ENCODE measurements at places on chromosomes 12 and 14.

GRCh38 chr12:75939016-75939642, 92.4 kb downstream of the PHLDA1 start:
- no peak for DNase-seq

DNA sequence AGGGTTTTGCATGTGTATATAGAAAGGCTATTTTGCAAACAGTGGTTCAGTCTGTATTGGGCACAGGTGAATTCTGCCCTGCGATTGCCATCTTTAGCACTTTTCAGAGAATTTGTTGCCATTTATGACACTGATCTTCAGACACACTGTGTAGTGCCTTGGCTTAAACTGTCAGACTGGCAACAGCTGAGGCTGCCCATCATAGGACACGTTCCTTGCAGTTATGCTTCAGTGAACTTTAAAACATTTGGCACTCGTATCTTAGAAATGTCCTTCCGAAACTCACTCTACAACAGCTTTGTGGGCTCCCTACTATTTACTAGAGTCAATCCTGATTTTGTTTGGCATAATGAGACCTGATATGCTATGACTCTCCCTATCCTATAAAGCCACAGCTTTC, 29.1 kb downstream of the AP5M1 start:
- DNase-seq = no peak

DNA sequence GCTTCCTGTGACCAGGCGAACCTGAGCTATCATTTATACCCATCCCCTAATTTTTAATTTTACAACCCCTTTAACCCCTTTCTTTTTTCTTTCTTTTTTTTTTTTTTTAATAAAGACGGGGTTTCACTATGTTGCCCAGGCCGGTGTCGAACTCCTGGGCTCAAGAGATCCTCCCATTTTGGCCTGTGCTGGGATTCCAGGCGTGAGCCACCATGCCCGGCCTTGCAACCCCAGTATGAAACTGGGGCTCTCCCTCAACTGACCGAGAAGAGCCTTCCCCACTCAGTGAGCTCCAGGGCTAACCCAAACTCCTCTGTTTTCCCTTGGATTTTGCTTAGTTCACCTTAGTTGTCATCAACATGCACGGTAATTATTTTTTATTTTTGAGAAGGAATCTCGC, 992 bp downstream of the CPSF2 start:
- no peak for DNase-seq

- DNase-seq = peak; percentile 48
These were observed 12.0 kb downstream of the CLSTN3 start for GRCh38 chr12:7142056-7142644.

- DNase-seq = no peak
These were observed 103.1 kb downstream of the EML1 start for GRCh38 chr14:99896361-99896760.

GRCh38 chr14:93231129-93231979, 24.3 kb downstream of the UBR7 start:
- DNase-seq = no peak

- no peak for DNase-seq
These were observed 126.6 kb downstream of the SLC6A15 start for GRCh38 chr12:84785951-84786350.

DNA sequence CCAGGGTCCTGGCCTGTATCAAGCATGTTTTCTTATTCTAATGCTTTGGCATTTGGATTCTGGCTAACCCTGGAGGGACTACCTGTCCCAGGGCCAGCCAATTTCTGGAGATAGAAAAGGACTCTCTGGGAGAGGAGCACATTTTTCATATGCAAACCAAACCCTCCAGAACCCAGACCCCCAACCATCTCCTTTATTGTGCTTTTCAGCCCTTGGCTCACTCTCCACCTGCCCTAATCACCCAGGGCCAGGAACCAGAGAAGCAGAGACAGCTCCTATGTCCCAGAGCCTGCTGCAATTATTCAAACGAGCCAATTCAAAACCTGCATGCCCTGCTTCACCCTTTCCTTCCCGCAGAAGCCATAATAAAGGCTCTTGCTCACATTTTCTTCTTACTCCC, 23.8 kb downstream of the HSPB8 start:
- DNase-seq = no peak

GRCh38 chr12:117060246-117060928, 38.8 kb downstream of the TESC start:
- no peak for DNase-seq

DNA sequence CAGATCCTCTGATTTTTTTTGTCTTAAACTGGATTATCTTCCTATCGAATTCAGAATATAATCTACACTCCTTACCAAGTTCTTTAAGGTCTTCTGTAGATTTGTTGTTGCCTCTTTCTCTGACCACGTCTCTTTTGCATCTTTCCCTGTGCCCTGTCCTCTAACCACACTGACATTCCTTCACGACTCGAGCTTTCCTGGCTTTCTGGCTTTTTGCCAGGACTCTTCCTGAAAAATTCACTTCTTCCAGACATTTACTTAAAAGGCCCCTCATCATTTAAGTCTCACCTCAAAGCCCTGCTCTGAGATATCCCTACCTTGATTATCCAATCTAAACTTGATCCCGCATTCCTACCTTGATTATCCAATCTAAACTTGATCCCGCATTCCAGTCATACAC, 422.3 kb upstream of the DCN start:
- DNase-seq = no peak

DNA sequence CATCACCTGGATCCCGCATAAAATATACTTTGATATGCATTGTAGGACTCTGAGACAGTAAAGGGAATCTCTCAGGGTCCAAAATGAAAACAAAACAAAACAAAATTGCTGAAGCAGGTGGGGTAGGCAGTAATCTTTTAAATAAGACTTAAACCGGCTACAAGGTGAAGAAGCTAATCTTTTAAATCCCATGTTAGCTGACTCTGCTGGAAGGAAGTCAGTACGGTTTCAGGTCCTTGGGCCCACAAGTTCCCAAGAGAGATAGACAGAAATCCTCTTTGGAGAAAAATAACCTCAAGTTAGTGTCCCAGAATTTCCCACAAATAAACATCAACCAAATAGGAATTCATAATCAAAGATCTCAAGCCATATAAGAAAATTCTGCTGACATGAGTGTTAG, 5.0 kb upstream of the EPS8 start:
- DNase-seq = no peak

DNA sequence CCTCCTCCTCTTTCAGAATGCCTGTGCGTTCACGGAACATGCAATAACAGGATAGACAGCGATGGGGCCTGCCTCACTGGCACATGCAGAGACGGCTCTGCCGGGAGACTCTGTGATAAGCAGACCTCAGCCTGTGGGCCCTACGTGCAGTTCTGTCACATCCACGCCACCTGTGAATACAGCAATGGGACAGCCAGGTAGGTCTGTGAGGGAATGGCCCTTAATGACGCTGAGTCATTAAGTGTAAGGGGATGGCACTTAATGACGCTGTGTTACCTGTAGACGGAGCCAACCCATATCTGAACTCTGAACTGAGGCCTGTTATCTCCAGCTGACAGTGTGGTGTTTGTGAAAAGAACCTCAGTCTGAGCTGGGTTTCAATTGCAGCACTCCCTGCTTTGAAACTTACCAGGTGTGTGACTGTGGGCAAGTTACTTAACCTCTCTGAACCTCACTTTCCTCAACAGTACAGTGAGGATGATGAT, 86.9 kb downstream of the STAB2 start:
- no peak for DNase-seq

DNA sequence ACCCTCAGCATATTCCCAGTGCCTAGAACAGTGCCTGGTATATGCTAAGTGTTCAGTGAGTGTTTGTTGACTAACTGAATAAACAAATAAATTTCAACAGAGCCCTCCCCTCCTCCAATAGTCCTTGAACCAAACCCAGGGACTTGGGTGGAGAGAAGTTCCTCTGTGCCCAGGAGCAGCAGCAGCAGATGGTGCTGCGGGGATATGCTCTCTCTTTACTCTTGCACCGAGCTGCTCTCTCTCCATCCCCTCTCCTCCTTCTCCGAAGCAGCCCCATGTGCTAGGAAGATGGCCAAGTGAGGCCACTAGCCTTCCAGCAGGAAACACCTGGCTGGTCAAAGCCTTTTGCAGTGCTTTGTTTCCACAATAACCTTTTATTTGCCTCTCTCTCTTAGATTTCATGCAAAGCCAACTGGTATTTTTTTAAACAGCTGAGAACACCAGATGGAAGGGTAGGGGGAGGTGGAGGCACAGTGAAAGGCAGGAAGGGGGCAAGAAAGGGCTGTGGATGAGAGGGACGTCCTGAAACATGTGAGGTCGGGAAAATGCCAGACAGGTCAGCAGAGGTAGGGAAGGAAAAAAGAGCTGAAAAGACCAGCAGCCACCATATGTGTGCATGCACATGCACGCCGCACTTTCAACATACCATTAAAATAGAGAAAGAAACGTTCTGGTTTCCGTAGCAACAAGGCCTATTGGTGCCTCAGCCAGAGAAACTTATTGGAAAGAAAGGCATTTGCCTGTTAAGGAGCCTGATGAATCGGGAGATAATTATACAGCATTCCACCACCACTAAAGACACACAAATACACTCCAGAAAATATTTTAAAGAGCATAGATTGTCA, 78.9 kb downstream of the EMP1 start:
- DNase-seq = no peak

DNA sequence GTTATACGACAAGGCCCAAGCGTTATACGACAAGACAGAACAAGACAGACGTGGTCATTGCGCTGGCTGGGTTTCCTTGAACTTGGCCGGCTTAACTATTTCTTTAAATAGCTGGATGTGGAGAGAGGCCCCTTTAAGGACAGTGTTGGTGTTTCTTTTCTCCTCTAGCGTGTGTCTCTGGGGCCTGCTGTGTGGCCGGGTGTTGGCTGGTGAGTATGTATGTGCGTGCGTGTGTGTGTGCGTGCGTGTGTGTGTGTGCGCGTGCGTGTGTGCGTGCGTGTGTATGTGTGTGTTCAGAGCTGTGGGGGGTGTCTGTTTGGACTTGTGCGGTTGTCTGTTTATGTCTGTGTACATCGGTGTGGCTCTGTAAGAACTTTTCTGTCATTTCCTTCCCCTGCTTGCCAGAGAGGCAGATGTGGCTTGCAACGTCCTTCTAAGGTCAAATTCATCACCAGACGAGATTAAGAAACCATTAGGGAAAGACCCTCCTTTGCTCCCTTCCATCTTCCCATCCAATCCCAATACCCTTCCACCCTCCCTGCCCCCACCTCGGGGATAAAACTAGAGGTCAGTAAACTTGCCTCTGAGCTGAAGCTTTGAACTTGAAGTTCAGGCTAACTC, 78.6 kb upstream of the TBX3 start:
- DNase-seq = no peak

DNA sequence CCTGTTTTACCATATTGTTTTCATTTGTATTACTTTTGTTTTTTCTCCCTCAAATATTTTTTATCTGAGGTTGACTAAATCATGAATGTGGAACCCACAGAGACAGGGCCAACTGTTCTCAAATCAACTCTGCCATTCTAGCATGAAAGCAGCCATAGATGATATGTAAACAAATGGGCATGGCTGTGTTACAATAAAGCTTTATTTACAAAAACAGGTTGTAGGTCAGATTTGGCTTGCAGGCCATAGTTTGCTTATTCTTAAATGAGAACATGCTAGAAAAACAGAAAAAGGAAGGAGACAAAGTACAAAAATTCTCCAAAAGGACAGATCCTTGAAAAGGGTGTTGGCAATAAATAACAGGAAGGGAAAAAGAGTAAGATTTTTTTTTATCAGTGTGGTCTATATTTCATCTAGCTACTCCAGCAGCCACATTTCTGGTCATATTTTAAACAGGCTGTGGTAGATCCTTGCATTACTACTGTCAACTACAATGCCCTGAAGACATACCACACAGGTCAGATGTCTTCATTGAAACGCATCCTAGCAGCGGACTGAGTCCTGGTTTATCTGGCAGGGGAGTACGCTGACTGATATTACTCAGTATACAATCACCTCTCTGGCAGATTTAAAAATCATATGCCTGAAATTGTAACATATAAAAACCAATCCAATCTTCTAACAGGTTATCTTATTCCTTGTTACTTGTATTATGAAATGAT, 42.9 kb downstream of the SPPL3 start:
- DNase-seq = no peak

DNA sequence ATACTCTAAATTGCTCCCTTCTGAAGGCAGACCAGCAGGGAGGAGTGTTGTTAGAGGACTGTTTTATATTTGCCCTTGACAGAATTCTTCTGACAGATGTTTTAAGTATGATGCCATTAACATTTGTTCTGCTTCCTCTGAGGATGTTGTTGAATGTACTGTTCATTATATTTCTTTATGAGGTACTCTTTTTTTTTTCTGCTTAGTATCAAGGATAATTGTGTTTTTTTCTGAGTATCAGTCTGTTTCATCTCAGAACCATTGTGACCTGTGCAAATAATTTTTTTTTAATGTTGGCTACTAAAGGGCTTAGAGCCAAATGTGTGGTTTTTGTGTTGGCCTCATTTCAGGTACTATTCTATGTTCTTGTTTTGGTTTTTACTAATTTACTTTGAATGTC, 10.6 kb downstream of the METAP2 start:
- no peak for DNase-seq

DNA sequence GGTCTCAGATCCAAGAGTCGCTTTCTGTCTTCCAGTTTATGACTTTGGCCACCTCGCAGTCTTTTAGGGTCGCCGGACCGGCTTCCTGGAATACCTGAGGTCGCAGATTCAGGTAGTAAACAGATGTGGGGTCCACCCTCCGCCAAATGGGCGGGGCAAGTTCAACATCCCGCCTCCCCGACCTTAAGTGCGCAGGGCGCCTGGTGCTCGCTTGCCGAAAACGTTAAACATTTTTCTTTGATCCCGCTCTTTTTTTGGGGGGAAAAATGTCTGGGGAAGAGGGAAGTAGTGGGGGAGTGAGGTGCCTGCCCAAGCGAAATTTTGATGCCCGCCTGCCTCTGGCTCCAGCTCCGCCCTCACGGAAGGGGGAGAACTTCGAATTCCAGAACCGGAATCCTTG, 73.9 kb upstream of the TBX5 start:
- DNase-seq = no peak

- DNase-seq = no peak
These were observed 81.0 kb downstream of the DUSP16 start for GRCh38 chr12:12481631-12482030.

DNA sequence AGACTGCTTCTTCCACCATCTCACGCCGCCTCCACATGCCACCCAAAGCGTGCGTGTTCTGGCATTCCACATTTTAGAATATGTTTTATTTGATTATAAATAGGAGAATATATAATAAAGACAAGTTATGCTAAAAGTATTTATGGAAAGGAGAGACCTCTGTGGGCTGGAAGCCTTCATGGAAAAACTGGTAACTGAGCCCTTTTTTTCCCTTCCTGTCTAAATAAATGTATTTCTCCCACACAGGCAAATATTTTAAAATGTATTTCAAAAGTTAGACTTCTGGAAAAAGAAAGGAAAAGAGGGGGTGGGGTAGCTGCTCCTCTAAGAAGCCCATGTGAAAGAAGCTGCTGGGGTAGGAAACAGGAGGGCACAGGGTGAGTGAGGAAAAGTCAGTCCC, 16.1 kb upstream of the NR4A1 start:
- no peak for DNase-seq

DNA sequence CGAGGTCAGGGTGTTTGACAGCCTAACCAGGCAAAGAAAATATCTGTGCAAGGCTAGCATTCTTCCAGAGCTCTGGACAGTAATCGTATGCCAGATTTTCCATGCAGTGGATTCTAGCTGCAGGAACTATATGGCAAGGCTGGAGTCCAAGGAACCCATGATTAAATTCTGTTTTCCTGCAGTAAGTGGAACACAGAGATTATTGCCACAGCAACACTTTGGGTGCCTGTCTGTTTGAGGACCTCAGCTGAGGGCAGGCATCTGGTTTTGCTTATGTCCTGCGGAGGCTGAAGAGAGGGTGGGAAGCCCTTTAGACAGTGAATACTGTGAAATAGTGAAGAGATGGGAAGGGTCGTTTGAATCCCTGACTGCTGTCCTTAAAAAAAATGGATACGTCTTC, 104.4 kb downstream of the DAD1 start:
- DNase-seq = no peak

GRCh38 chr14:105023791-105024480, 3.1 kb upstream of the CDCA4 start:
- no peak for DNase-seq
